Stimulated activated CD4-positive, alpha-beta T cell treated with anti-CD3 and anti-CD28 coated beads, TNF-alpha, amount 100 ng/mL, for 1 hour (primary cell): ENCODE measurements at places on chromosomes 7 and 10.

- no peak for DNase-seq
Observed at GRCh38 chr7:68276725-68277124, 1280.1 kb downstream of the TYW1 start.

DNA sequence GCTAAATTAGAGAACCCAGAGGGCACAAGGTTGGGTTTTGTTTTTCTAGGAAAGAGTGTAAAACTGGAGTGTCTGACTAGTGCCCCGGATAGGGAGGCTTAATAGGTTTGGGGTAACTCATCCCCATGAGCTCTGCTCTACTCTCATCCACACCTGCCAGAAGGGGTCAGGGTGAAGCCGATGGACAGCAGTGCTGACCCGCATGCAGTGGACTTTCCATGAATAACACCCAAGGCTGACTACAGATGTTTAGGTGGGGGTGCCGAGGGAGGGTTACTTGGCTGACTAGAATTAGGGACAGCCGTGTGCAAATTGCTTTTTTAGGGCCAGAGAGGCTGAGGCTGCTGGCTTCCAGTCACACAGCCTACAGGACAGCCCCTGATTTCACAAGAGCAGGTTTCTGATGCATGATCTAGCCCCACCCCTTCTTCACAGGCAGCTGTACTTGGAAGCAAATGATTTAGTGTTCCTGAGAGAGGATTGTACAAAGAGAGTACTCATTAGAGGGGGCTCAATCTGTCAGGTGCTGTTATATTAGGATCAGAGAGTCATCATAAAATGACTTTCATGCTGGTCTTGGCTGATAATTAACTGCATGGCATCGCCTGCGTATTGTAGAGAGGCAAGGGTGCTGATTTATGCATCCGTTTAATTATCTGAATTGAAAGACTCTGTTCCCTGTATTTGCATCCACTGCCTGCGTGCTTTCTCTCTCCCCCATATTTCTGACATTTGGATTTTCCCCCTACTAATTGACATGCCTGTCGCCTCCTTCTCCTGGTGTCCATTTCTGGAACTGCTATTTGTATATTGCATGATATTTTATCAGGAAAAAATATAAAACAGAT, 9.5 kb downstream of the INHBA start:
- no peak for DNase-seq

DNA sequence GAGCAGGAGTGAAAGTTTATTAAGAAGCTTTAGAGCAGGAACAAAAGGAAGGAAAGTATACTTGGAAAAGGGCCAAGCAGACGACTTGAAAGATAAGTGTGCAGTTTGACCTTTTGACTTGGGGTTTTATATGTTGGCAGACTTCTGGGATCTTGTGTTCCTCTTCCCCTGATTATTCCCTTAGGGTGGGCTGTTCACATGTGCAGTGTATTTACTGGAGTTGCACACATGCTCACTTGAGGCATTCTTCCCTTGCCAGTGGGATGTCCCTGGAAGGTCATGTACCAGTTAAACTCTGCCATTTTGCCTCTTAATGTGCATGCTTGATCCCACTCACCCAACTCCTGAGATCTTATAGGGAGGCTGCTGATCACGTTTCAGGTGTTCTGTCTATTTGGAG, 23.4 kb upstream of the ARHGAP12 start:
- DNase-seq: no peak

GRCh38 chr7:128271942-128272481, 30.9 kb downstream of the LEP start:
- no peak for DNase-seq

- DNase-seq: no peak
Observed at GRCh38 chr10:67288688-67289410, 363.0 kb downstream of the LRRTM3 start.

DNA sequence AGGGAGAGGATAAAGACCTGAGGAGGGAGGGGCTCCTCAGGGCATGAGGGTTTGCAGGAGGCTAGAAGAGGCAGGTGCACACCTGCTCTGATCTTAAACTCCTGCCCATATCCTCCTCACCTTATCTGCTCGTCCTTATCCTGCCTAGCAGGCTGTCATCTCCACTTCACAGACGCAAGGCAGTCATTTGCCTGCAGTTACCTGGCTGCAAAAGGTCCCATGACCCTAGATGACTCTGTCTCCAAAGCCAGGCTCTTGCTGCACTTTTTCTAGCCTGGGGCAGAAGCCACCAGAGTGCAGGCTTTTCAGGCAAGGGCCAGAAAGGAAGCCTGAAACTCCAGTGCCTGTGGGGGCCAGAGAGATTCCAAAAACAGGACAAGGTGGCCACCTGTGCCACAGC, 1.7 kb upstream of the ZNF853 start:
- no peak for DNase-seq

- no peak for DNase-seq
Observed at GRCh38 chr10:127013211-127013656, 108.0 kb downstream of the DOCK1 start.

DNA sequence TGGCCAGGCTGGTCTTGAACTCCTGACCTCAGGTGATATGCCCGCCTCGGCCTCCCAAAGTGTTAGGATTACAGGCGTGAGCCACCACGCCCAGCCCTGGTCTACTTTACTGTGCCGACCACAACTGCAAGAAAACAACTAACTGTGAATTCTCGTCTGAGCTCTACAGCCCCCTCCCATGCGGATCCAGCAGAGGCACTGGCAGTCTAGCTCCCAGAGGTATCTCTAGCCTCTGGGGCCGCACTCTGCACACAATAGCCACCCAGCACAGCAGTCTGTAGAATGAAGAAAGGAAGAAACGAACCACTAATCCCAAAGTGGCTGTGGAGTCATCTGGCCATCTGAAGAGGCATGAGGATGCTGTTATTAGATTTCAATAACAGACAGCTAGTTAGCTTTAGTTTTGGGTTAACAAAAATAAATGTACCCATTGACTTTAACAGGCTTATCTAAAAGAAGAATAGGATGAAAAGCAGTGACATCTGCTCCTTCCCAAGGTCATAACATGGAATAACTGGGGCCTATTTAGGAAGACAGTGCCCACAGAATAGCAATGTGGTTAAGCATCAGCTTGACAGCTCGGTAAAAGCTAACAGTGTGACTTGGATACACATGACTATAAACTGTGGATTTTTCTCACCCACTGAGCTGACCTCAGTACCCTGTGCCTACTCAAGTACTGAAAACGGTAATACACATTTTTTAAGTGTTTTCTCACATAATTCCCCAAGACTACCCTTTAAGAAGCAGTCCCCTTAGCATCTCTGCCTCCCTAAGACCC, 131.9 kb downstream of the TNS3 start:
- no peak for DNase-seq

- DNase-seq: no peak
Observed at GRCh38 chr10:29408847-29409240, 120.0 kb downstream of the LYZL1 start.

DNA sequence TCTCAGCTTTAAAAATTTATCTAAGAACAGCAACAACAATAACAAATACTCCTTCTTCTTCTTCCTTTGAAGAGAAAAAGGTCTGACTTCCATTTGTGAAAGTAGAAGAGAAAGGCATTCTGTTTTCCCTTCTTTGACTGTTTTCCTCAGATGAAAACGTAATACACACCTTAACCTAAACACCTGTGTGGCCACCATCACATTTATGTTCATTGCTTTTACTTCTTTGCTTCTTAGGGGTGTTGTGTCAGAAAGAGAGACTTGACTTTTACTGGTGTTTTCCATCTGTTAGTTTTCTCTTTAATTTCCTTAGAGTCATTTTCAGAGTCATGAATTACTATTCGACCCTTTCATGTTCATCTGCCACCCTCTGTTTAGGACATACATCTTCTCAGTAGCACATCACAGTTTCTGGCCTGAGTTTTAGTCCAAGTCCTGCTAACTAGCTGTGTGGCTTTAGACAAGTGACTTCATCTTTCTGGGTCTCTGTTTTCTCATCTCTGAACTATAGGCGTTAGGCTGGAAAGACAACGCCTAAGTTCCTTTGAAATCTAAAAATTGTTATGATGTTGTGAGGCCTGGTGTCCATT, 283.8 kb downstream of the GATA3 start:
- no peak for DNase-seq

DNA sequence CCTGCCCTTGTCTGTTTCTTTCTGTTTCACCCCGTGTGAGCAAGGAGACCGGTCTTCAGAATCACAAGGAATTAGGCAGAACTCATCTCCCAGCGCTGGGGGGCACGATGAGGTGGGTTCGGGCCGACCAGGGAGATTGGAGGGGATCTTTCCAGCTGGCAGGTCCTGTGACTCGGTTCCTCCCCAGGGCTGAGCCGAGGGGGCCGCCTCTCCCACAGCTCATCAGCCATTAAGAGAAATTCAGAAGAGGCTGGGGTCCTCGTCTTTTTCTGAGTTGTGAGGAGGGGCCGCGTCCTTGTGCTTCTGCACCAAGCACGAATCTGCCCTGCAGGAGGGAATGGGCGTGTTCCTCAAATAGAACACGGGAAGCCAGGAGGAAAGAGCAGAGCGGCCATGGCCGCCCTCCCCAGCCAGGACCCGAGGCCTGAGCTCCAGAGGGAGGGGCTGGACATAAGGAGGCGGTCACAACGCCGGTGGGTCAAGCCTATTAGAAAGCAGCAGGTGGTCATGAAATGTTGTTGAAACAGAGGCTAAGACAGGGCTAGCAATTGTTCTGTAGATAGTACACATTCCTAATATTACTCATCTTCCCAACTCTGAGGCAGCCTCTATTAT, 125.3 kb downstream of the ADARB2 start:
- DNase-seq: no peak

GRCh38 chr7:123355576-123356190, 155.9 kb upstream of the SLC13A1 start:
- no peak for DNase-seq

DNA sequence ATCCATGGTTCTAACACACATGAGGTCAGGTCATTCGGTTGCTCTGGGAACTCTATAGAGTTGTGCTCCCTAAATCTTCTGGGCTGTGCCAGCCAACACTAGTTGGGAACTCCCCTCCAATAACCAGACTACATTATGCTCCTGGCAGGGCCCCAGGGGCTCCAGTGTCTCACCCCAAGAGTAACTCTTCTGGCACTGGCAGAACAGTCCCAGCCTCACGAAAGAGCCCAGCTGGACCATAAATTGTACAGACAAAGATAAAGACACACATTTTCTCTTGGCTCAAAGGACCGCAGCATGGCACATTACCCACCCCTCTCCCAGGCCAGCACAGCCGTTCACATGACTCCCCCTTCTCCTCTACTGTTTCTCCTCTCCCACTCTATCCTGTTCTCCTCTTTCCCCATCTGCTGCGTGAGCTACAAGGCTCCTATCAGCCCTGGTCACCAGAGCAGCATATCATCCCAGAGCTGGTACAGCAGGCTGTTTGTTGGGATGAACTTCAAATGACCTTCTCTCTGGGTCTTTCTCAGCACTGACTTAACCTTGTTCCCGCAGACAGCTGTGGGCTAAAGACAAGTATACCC, 230.6 kb downstream of the PLXNA4 start:
- no peak for DNase-seq

DNA sequence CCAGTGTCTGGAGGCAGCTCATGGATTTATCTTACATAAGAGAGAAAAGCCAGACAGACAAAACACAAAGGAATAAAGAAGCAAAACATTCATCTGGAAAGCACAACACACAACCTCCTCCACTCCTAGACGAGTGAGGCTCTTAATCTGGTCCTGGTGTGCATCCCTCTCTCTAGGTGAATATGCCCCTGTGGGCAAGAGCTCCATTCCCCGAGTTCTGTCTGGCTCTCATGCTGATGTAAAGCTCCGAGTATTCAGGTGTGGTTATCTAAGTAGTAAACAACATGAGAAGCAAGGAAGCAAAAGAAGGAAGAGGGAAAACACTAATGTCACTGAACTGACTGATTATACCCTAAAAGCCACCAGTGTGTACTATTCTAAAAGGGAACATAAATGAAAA, 47.9 kb upstream of the FEZF1 start:
- DNase-seq: no peak

DNA sequence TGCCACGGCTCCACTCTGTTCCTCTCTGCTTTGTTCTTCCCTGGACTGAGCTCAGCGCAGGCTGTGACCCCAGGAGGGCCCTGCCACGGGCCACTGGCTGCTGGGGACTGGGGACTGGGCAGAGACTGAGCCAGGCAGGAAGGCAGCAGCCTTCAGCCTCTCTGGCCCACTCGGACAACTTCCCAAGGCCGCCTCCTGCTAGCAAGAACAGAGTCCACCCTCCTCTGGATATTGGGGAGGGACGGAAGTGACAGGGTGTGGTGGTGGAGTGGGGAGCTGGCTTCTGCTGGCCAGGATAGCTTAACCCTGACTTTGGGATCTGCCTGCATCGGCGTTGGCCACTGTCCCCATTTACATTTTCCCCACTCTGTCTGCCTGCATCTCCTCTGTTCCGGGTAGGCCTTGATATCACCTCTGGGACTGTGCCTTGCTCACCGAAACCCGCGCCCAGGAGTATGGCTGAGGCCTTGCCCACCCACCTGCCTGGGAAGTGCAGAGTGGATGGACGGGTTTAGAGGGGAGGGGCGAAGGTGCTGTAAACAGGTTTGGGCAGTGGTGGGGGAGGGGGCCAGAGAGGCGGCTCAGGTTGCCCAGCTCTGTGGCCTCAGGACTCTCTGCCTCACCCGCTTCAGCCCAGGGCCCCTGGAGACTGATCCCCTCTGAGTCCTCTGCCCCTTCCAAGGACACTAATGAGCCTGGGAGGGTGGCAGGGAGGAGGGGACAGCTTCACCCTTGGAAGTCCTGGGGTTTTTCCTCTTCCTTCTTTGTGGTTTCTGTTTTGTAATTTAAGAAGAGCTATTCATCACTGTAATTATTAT, 1.2 kb downstream of the CLDN4 start:
- DNase-seq: no peak

GRCh38 chr7:96327429-96327828, 5.5 kb upstream of the SLC25A13 start:
- DNase-seq: no peak

DNA sequence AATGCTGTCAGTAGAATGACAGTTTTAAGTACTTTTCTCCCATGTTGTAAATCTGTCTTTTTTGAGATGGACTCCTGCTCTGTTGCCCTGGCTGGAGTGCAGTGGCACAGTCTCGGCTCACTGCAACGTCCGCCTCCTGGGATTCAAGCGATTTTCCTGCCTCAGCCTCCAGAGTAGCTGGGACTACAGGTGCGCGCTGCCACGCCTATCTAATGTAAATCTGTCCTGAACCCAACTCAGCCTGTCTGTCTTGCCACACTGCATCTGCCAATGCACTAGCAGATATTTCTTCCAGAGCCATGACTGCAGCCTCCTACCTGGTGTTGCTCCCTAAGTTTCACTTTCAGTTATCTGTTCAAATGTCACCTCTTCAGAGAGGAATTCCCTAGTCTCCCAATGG, 264.1 kb downstream of the PHF14 start:
- DNase-seq: no peak

DNA sequence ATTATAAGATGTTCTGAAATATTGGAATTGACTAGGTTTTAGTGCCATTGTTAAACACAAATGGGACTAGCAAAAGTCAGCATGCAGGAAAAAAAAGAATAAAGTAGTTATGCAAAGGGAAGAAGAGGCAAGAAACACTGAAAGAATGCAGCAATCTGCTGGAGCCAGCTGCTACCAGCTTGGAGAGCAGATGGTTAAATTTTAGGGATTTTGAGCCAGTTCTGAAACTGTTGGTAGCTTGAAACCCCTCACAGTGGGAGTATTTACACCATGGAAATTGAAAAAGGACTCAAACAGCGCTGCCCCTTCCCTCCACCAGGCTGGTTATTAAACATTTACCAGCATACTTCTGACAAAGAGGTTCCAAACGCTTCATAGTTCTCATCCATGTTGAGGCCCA, 41.0 kb downstream of the SCRN1 start:
- DNase-seq: no peak
